Hematopoietic multipotent progenitor cell (in vitro differentiated cells): ENCODE measurements at places on chromosomes 3 and 15.

GRCh38 chr3:45654397-45654944 lies 34.7 kb upstream of the SACM1L start:
- peak; percentile 36 for DNase-seq

DNA sequence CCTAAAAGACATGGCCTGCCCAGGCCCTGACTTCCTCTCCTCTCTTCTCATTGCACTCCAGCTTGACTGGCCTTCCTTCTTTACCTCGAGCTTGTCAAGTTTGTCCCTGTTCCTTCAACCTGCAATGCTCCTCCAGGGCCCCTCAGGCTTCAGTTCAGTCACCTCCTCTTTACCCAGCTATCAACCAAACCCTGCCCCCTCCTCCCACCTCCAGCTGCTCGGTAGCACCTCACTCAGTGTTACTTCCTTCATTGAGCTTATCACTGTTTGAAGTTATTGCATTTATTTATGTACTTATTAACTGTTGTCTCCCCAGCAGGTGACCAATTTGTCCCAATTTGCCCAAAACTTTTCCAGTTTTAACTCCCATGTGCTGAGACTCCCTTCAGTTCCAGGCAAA lies 95.8 kb upstream of the UBE2E1 start:
- no peak for DNase-seq

- DNase-seq = no peak
Observed at GRCh38 chr3:42508562-42508961, 6.1 kb downstream of the VIPR1 start.

- DNase-seq = no peak
Observed at GRCh38 chr3:133466531-133467386, 66.9 kb downstream of the BFSP2 start.

DNA sequence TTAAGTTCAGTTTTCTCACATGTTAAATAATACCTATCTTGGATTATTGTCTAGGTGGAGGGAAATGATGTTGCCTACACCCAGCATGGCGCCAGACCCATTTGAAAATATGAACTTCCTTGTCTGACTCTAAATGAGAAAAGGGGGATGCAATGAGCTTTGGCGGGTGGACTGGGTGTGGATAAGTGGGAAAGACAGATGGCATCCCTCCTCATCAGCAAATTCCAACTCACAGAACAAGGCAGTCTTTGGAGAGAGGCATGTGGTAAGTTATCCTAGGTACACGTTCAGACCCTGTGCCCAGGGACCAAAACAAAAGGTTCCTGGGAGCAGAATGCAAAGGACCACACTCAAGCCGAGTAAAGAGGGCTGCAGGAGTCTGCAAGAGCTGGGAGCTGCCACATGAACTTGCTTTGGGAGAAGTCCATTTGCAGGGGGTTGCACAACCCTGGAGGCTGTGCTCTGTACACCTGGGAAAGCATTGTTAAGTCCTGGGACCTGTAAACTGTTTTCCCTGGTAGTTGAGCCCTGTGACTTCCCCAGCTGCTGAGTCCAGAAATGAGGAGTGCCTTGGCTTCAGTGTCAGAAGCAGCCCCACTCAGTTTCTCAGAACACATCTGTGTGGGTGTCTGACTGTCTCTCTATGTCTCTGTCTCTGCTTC lies 102.3 kb upstream of the TPM1 start:
- no peak for DNase-seq

GRCh38 chr3:174242311-174243041 lies 616.7 kb upstream of the NAALADL2 start:
- DNase-seq = no peak

- no peak for DNase-seq
Observed at GRCh38 chr3:149809699-149810098, 3.3 kb upstream of the RNF13 start.
